Sigmoid colon (tissue), 7 donors: ENCODE measurements at places on chromosomes 3 and 15. TPM values are rescaled to one million over a fixed set of nuclear protein-coding genes. Genes with fewer than 3 reads are reported as not detected.

GRCh38 chr15:59250249-59250648 lies 43.6 kb downstream of the LDHAL6B start:
- no peak for DNase-seq

GRCh38 chr3:123479891-123480290 lies 31.0 kb upstream of the ADCY5 start:
- no peak for DNase-seq

DNA sequence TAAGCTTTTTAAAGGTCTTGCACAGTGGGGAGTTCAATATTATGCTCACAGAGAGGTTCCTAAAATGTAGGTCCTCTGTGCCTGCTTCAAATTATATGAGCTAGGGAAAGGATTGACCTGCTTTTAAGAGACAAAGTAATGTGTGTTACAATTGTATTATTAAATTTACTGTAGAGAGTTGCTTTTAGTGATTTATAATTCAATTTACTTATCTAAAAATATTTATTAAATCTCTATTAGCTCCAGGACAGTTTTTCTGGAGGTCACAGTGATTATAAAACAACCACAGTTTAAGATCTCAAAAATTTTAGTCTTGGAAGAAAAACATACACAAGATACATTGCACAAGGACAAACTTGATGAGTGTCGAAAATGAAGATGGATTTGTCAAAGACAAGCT lies 665.7 kb upstream of the ARPP21 start:
- DNase-seq, result no peak

JMJD7 gene
- total RNA-seq, result 10.7 TPM

- no peak for DNase-seq
These were observed 86.4 kb downstream of the LRTM1 start for GRCh38 chr3:54841471-54841870.

PLA2G4F gene
- under 0.01 TPM for total RNA-seq

DNA sequence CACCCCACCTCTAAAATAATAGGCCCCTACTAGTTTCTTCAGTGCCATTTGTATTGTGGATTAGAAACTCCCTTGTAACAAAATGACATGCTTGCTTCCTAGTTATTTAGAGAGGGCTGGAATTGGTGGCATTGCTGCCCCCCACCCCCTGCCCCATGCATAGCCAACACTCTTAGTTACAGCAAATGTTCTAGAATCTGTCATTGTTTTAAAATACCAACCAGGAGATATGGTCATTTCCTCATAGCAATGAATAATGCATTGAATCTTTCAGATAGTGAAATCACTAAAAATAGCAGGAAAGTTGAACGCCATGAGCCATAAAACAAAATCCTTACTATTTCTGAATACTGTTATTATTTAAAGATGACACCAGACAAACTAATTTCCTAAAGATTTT lies 292.5 kb downstream of the ARPP21 start:
- DNase-seq, result no peak

- no peak for DNase-seq
These were observed 68.3 kb upstream of the NEO1 start for GRCh38 chr15:72983801-72984545.

- no peak for DNase-seq
These were observed 19.5 kb upstream of the ZMAT3 start for GRCh38 chr3:179091113-179091512.

DNA sequence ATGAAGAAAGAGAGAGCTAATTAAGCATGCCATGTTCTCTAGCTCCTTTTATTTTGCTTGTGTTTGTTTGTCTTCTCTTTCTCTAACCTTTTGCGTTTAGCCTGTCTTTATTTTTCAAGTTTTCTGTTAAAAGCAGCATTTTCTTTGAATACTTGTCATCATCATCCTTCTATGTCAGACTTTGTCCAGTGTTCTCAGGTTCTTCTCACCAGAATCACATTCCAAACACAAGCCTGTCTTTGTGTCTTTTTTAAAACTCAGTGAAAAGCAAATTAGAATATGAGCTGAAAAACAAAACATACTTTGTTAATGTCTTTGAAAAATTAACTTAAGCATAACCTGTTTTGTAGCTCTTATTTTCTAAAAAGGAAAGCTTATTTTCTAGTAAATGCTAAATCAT lies 62.4 kb downstream of the LEKR1 start:
- DNase-seq, result no peak

- DNase-seq, result no peak
These were observed 35.6 kb upstream of the MTHFS start for GRCh38 chr15:79932447-79932846.

GRCh38 chr3:161217496-161217895 lies 3.6 kb upstream of the NMD3 start:
- DNase-seq, result no peak

RTP3 gene
- not detected for total RNA-seq

DNA sequence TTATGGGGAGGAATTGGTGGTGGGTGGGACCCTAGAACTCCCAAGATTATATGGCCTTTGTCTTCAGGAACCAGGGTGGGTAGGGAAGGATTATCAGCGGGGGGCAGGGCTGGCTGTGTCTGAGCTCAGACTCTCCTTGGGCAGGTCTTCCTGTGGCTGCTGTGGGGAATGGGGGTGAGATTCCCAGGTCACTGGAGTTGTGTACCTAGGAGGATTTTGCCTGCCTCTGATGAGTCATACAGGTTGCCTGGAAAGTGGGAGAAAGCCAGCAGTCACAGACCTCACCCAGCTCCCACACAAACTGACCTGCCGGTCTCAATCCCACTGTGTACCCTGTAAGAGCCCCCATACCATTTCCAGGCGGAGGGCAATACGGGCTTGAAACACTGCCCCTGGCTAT lies 209.9 kb upstream of the CNTN3 start:
- DNase-seq, result no peak

DNA sequence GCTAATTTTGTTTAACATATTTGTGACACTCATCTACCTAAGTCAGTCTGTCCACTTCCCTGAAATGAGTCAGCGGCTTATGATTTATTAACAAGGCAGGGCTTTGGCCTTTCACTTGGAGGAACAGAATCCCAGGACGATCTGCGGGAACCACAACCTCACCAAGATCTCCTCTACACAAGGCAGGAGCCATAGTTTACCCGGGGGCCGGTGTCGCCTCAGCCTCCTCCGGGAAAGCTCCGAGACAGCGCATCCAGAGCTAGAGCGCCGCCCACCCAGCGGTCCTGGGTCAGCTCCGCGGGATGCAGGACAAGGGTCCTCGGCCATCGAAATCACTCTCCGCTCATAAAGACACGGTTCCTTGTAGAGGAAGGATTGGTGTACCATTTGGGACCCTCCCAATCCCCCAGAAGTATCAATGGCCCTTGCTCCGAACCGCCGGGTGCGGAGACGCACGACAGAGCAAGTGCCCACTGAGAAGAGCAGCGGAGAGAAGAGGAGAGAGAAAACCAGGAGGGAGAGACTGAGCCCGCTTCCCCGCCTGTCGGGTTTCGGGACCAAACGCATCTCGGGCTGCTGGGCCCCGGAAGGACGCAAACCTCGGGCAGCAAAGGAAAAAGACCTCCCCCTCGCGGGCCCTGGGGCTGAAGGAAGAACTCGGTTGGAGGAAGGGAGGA lies 13.1 kb upstream of the ALCAM start:
- no peak for DNase-seq

- no peak for DNase-seq
These were observed 13.2 kb downstream of the P2RY14 start for GRCh38 chr3:151265166-151265565.

DNA sequence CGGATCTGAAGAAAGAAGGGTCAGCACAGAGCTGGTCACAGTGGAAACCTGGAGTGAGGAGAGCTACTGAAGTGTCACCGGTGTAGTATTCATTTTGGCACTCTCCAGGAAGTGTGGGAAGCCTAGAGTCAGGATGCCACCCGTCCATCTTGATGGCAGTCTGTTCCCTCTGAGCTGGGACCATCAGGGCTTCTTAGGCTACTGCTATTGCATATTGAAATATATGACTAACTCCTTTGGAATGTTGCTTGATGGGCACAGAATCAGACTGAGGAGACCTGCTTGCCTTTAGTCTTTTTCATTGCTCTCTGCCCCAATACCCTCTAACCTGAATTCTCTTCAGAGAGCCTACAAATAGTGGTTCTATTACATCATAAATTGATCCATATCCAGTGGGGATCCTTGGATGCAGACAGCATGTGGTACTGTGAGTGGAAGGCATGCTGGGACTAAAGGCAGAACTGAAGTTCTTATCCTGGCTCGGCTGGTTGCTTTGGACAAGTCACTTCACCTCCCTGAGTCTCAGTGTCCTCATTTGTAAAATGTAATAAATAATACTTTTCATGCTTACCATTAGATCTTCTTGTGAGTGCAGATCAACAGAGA lies 143.5 kb downstream of the PDE8A start:
- no peak for DNase-seq

GRCh38 chr3:106206146-106206545 lies 337.3 kb upstream of the CBLB start:
- no peak for DNase-seq

- no peak for DNase-seq
These were observed 17.3 kb downstream of the PXK start for GRCh38 chr3:58349792-58350626.

GRCh38 chr3:124879337-124879680 lies 7.9 kb downstream of the ITGB5 start:
- DNase-seq, result no peak

HIGD2B gene
- not detected for total RNA-seq

DPPA2 gene
- total RNA-seq, result not detected

DNA sequence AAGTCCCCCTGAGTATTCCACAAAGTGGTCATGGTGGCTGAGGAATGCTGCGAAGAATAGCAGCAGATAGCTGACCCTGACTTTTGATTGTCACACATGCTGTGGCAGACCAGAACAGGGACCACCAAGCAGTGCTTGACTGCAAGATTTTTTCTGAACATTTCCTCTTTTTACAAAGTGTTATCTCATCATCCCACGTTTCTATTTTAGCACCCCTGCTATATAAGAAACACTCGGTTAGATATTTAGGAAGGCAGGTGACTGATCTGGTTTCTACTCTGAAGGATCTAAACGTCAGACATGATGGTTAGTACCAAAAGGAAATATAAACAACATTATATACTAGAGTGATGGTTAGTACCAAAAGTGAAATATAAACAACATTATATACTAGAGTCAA lies 9.1 kb downstream of the SLC25A26 start:
- DNase-seq, result no peak

DNA sequence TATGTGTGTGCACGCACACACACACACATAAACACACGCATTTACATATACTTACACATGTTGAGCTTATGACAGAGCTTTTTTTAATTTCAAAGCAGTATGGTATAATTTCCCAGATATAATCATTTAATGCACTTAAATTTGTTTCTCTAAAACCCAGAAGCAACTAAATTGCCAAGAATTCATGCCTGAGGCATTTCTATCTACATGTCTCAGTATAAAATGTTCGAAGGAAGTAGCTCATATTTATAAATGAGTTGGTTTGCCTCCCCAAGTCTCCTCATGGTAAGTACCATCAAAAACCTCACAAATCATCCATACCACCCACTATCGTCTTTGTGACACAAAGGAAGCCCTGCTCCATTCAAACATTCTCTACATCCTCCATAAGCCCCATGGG lies 130.6 kb downstream of the RPL22L1 start:
- DNase-seq, result no peak

DNA sequence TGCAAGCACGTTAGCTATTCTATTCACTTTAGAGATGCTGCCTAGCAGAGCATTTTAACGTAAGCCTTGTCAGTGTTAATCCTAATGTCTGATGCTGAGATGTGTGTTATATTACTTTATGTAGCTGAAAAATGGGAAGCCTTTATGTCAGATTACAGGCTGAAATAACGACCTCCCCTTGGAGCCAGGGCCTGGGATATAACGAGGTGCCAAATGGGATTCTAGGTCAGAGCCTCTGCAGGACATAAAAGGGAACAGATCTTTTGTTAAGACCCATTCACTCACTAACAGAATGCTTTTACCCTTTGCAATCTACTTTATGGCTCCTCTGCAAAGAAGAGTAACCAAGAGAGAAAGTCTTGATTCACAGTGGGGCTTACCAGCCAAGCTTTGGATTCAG lies 815.5 kb upstream of the CFAP20DC start:
- DNase-seq, result no peak

GRCh38 chr3:36319680-36320079 lies 60.6 kb upstream of the STAC start:
- DNase-seq, result no peak

CHRM5 gene
- total RNA-seq, result not detected

DNA sequence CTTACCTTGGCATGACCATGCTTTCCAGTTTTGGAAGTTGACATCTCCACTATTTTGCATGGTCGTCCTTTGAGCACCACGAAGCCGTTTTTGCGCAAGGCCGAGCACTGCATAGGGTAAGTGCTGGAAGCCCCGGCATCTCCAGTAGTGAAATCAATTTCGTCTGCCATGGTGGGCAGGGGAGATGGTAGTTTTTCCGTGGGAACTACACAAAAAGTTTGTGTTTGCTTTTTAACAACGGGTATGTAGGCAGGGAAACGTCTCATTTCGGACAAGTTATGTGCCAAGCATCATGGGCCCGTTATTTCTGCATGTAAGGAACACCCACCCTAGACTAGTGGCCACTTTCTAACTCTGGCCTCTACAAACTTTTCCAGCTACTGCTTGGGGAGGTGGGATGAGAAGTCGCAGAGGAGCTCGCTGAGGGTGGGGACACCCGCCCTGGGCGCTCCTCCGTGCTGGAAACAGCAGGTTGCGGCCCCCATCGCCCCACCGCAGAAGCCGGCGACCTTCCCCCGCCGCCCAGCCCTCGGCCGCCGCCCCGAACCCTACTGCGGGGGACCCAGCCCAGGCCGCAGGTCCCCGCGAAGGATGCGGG lies 701 bp downstream of the EIF5A2 start:
- DNase-seq, result peak; percentile 65

GRCh38 chr3:127823426-127823857 lies 1.1 kb upstream of the MGLL start:
- no peak for DNase-seq

- no peak for DNase-seq
These were observed 3.4 kb upstream of the P3H2 start for GRCh38 chr3:190124067-190124466.

DNA sequence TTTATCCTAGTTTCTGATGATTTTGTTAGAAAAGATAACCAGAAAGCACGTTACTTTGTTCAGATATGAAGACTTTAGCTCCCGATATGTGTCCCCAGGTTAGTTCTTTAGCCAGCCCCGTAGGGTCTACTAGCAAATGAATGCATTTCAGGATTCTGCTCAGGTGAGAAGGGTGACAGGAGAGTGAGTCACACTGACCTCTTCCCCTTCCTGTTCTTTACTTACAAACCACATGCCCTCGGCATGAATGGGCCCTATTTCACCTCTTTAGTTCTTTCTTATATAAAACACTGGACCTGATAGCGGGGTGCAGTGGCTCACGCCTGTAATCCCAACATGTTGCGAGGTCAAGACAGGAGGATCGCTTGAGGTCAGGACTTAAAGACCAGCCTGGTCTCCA lies 98.4 kb downstream of the SLC49A4 start:
- DNase-seq, result no peak

- DNase-seq, result no peak
These were observed 465.1 kb downstream of the ERC2 start for GRCh38 chr3:56003129-56003528.

GRCh38 chr3:140529558-140529957 lies 148.3 kb upstream of the TRIM42 start:
- DNase-seq, result no peak

GRCh38 chr15:50485389-50485788 lies 61.1 kb downstream of the USP50 start:
- no peak for DNase-seq

MYH15 gene
- not detected for total RNA-seq
